Activated CD4-positive, alpha-beta T cell treated with anti-CD3 and anti-CD28 coated beads for 36 hours (primary cell): ENCODE measurements at places on chromosomes 2 and 18.

DNA sequence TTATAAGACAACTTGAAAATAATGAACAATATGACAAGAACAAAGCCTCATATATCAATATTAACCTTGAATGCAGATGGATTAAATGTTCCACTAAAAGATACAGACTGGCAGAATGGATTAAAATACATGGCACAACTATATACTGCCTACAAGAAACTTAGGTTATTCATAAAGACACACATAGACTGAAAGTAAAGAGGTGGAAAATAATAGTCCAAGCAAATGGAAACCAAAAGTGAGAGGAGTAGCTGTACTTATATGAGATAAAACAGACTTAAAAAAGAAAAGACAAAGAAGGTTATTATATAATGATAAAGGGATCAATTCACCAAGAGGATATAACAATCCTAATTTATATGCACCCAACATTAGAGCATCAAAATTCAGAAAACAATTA lies 18.2 kb downstream of the LMAN1 start:
- no peak for DNase-seq

DNA sequence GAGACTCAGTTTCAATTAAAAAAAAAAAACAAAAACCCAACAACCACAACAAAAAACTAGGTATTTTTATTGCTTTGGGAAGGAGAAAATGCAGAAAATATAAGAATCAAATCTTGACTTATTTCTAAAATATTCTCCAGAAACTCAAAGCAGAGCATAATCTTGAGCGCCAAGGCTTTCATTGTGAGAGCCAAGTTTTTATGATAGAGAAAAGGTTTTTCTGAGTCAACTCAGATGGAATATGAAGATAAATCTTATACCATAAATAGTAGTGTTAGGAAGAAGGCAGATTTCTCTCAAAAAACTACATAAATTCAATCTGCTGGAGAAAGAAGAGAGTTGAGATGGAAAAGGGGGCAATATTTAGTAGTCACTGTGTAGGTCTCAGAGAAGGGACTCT lies 121.2 kb upstream of the OSR1 start:
- no peak for DNase-seq

GRCh38 chr2:108776475-108776874 lies 10.1 kb upstream of the CCDC138 start:
- no peak for DNase-seq

DNA sequence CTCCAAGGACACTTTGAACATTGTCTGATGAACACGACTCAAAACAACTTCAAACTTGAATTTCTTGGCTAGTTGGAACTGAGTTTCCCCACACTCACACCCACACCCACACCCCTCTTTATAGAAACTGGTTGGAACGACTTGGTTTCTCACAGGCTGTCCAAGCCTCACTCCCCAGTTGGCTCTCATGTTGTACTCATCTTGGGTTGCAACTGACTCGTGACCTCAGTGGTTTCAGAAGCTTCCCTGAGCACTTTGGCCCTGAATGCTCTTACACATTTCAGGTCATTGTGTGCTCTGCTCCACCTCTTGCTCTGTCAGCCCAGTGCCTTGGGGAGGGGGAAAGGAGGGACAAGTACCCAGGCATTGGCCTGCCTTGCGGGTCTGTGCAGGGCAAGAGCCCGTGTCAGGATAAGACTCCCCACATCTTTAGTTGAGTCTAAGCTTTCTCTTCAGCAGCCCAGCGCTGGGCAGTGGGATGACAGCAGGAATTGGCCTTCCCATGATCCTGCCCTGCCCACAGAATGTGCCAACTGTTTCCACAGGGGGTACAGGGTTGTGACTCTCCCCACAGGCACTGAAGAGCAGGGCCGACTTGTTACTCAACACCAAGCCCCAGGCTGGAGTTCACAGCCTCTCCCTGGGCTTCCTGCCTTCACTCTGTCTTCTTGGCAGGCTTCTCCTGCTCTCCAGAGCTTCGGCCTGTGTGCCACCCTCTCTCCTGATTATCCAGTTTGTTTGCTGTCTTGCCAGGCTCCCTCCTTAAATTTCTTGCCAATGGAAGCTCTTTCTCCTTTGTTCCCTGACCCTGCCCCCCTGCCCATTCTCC lies 104.6 kb downstream of the RTN4 start:
- peak; percentile 57 for DNase-seq

GRCh38 chr2:45616658-45617411 lies 5.8 kb upstream of the SRBD1 start:
- no peak for DNase-seq

- DNase-seq = no peak
Observed at GRCh38 chr2:202452744-202453143, 76.6 kb downstream of the BMPR2 start.

GRCh38 chr2:62467475-62468321 lies 38.3 kb downstream of the TMEM17 start:
- no peak for DNase-seq

DNA sequence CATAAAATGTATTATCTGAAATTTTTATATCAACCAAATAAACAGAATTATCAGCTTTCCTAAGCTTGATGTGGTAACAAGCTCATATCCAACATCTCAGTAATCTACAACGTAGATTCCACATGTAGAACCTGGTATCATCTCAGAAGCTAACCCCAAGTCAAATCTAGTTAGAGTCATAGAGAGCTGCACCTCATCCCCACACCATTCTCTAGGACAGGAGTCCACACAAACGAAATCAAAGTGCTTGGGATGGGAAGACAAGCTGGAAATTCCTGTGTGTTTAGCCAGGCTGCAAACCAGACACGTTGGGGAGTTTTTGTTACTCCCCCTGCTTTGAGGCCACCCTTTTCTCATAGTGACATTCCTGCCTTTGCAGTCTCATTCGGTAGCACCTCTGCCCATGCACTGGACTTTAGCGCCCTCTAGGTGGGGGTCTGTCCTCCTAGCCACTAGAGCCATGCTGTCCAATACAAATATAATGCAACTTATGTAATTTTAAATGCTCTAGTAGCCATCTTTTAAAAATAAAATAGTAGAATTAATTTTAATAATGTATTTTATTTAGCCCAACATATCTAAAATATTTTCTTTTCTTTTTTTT lies 28.1 kb upstream of the SATB2 start:
- DNase-seq = peak; percentile 71

DNA sequence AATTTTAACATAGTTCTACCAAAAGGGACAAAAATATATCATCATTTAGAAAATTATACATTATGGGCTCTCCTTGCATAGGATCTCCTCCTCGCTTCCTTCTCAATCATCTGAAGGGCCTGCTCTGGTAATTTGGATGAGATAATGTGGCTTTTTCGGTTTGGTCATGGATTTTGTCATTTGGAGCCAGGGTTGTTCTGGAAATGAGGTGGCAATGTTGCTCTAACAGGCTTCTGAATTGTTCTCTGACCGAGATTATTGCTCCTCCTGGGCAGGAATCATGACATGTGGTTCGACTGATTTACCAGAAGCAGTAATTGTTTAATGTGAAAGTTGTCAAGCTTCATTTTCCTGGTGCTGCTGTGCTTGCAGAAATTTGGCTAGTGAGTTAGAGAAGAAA lies 194.7 kb upstream of the ERBB4 start:
- no peak for DNase-seq
